ENCODE measurements at places on chromosomes 12 and 14. TPM values are rescaled to one million over a fixed set of nuclear protein-coding genes. Genes with fewer than 3 reads are reported as not detected.

Gene NAB2
- total RNA-seq: 42.1 TPM

Gene CYP46A1
- total RNA-seq: 3.1 TPM

Gene RDH16
- 0.34 TPM for total RNA-seq

Gene TAS2R19
- total RNA-seq: 8.2 TPM

Gene CCDC197
- total RNA-seq: not detected

Gene MIPOL1
- 26.9 TPM for total RNA-seq

Gene SOX5
- total RNA-seq: 12.6 TPM

Gene TPPP2
- total RNA-seq: 1.3 TPM

Gene TMPRSS12
- total RNA-seq: not detected

Gene RPL41
- 7,548 TPM for total RNA-seq

Gene TMCC3
- total RNA-seq: 15.3 TPM

Gene KIF5A
- total RNA-seq: 0.48 TPM

Gene P3H3
- 24.0 TPM for total RNA-seq

Gene AVPR1A
- 2.4 TPM for total RNA-seq

Gene CCDC177
- not detected for total RNA-seq

Gene BCL7A
- total RNA-seq: 7.2 TPM

Gene CLEC4C
- total RNA-seq: not detected

Gene BTBD6
- total RNA-seq: 40.1 TPM

Gene SLC16A7
- 13.7 TPM for total RNA-seq

Gene MFAP5
- 3.2 TPM for total RNA-seq

Gene MGAT2
- total RNA-seq: 23.9 TPM

Gene TAS2R42
- total RNA-seq: not detected

Gene KRT2
- not detected for total RNA-seq

Gene OR6C2
- not detected for total RNA-seq

Gene SERPINA12
- not detected for total RNA-seq

Gene CABP1
- total RNA-seq: 0.89 TPM

Gene TMEM233
- total RNA-seq: 0.23 TPM

Gene NFE2
- 0.37 TPM for total RNA-seq

Gene CLEC6A
- not detected for total RNA-seq

Data from ovary (tissue), 10 donors.